WTC11 (cell line): ENCODE measurements at places on chromosomes 2 and 18.

- no peak for DNase-seq
Observed at GRCh38 chr2:176166272-176166671, 9.2 kb downstream of the HOXD3 start.

GRCh38 chr2:201600906-201601305, 42.4 kb downstream of the TMEM237 start:
- no peak for DNase-seq

DNA sequence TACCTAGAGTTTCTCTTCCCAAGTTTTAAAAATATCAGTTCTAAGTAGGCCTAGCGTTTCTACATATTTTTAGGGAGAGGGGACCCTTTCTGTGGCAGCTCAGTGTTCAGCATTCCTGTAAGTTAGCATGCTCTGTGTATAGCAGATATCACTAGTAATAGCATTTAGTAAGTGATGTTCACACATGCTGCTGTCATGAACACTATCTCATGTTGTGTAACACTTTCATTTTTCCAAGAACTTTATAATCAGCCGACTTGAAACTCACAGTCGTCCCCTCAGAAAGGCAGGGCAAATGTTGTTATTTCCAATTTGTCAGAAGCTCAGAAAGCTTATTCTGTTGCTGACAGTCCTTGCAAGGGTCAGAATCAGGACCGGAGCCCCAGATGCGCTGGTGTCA, 267.7 kb downstream of the ALPK2 start:
- DNase-seq = no peak

DNA sequence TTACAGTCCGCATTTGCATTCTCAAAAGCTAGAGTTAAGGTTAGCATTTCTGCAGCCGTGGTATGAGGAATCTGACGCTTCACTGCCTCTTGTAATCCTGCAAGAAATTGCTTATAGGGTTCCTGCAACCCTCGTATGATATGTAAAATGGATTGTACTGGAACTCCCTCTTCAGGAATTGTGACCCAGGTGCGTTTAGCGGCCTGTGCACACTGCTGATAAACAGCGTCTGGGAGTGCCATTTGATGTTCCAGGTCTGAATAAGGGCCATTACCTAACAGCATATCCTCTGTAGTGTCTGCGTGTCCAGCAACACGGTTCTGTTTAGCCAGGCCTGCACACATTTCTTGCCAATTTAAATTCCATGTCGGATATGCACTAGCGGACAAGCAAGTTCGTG, 42.5 kb downstream of the CXCR4 start:
- no peak for DNase-seq

GRCh38 chr2:130842770-130843169, 6.1 kb downstream of the ARHGEF4 start:
- DNase-seq = no peak

- no peak for DNase-seq
Observed at GRCh38 chr2:211928201-211928600, 610.4 kb downstream of the ERBB4 start.

- DNase-seq = no peak
Observed at GRCh38 chr2:19895535-19895934, 6.2 kb downstream of the TTC32 start.

DNA sequence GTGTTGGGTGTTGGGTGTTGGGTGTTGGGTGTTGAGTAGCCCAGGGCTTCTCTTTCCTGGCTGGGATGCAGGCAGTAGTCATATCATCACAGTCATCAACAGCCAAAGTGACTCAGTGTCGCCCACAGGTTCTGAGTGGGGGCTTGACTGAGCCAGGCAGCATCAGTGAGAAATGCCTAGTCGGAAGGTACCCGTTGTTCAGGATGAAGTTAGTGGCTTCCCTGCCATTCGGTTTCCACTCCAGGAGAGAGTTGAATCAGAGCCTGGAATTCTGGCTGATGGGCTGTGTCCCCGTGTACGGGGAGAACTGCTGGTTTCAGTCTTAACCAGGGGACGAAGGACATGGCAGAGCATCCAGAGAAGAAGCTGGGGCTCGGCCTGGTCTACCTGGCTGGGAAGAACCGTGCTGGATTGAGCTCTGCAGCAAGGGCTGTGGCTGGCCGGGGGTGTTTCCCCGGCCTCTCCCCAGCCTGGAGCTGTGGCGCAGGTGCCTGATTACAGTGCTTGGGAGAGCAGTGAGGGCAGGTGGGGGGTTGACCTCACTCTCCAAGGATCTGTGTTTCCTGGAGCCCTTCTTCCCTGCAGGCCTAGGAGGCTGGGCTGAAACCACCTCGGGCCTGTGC, 49.4 kb downstream of the AGAP1 start:
- peak; percentile 22 for DNase-seq

- no peak for DNase-seq
Observed at GRCh38 chr18:74944676-74945075, 264.3 kb downstream of the PTGR3 start.

DNA sequence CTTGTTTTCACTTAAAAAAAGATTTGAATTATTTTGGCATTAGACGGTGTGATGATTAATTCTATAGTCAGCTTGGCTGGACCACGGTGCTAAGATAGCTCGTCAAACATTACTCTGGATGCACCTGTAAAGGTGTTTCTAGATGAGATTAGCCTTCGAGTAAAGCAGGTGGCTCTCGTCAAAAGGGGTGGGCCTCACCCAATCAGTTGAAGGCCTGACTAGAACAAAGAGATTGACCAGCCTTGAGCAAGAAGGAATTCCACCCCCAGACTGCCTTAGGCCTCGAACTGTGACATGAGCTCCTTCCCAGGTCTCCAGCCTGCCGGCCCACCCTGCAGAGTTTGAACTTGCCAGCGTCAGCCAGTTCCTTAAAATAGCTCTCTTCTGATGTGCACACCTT, 73.4 kb downstream of the TWIST2 start:
- no peak for DNase-seq

DNA sequence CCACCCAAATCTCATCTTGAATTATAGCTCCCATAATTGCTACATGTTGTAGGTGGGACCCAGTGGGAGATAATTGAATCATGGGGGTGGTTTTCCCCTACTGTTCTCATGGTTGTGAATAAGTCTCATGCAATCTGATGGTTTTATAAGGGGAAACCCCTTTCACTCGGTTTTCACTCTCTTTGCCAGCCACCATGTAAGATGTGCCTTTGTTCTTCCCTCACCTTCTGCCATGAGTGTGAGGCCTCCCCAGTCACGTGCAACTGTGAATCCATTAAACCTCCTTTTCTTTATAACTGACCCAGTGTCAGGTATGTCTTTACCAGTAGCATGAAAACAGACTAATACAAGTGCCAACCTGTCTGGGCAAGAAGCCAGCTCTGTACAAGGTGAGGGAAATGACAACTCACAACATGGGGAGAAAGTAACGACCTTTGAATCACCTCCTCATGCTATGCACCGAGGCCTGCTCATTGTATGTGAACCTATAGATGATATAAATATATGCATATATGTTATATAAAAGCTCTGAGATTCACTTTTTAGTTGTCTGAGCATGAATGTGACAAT, 162.2 kb downstream of the ALPK2 start:
- DNase-seq = no peak

DNA sequence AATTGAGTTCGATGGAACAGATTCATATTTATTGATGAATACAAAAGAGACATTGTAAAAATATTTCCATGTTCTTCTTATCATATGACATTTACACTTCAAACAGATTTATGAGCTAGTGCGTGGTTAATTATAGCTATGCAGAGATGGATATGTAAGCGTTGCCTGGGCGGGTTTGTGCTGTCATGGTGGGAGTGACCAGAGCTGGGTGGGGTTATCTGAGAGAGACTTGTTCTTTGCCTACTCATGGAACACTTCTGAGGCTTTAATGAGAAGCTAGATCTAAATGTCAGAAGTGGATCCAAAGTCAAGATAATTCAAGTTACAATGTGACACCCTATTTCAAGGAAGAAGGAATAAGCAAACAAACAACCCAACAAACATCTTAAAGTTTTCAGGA, 162.3 kb upstream of the ZEB2 start:
- DNase-seq = no peak

- DNase-seq = no peak
Observed at GRCh38 chr2:148561389-148561788, 83.2 kb upstream of the EPC2 start.

DNA sequence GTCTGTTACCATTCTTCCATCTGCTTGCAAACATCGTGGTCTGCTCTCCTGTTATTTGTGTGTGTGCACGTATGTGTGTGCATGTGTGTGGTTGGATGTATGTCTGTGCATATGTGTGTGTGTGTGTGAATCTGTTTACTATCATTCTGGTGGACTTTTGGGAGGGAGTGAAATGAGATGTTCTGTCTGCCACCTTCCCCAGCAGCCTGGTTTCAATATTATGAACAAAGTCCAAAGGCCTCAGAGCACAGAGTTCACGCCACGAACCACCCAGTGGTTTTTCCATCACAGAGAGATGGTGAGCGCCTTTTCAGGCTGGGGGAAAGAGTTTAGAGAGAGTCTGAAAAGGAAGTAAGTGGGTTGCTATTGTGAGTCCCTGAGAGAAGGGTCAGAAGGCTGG, 67.1 kb upstream of the YWHAQ start:
- no peak for DNase-seq

GRCh38 chr2:217980036-217980435, 22.8 kb downstream of the TNS1 start:
- DNase-seq = no peak

- no peak for DNase-seq
Observed at GRCh38 chr2:166184789-166185188, 57.0 kb upstream of the SCN1A start.

GRCh38 chr2:237660381-237660900, 33.1 kb downstream of the LRRFIP1 start:
- no peak for DNase-seq

- no peak for DNase-seq
Observed at GRCh38 chr2:201980389-201980821, 53.2 kb upstream of the FZD7 start.

DNA sequence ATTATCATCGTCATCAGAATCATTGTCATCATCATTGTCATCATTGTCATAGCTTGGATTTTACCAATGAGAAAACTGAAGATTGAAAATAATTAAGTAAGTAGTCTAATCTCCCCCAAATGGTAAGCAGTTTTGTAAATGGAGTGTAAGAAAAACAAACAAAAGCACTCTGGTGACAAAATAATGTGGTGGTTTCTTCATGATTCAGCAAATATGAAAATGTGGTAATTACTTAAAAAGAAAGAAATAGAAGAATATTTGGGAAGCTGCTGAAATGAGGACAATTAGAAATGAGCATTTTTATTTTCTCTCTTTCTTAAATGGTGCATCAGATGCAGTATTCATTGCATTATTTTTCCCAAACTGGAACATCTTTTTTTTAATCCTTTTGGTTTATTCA, 514.4 kb downstream of the DCDC2C start:
- no peak for DNase-seq

DNA sequence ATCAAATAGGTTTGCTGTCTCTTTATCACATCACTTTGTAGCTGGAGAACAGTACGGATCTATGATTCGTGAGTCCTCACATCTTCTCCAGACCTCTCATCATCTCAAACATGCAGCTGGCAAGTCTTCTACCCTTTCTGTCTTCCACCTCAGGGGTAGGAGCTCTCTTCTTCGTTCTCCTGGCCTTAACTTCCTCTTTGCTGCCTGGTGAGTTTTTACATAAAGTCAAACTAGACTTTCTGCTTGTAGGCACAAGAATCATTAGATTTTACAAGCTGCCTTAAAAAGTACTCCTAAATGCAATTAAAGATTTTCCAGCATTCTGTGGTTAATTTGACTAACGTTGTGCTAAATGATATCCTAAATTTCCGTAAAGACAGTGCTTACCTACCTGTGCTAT, 43.7 kb upstream of the TANK start:
- DNase-seq = no peak

DNA sequence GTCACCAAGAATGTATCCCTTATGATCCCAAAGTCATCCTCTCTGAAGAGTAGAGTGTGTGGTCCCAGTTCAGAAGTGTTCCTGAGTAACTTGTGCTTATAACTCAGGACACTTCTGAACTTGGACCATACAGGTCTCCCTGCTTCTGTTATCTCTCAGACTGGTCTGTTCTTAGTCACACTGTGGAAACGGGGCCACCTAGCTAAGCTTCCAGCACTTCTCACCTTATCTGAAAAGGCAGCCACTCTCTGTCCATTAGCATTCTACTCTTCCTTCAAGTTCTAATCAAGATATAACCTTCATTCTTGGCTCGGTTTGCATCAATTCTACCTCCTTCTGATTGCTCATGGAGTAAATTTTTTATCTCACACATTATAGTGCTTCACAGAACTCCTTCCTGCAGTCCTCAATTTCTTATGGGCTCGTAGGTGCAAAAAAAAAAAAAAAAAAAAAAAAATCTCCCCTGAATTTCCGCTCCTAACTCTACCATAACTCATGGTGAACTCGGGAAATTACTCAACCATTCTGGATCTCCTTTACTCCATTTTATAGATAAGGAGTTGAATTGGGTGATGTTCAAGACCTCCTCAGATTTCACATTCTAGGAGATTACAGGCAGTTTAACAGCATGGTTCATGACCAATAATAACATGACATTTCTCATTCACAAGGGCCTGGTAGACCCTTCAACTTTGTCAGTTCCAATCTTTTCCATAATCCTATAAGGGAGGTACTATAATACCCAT, 108.4 kb downstream of the TACR1 start:
- DNase-seq = no peak

- DNase-seq = no peak
Observed at GRCh38 chr18:58591286-58591685, 37.6 kb downstream of the ALPK2 start.

GRCh38 chr18:34942276-34942675, 98.9 kb upstream of the MAPRE2 start:
- no peak for DNase-seq

GRCh38 chr2:172628085-172628484, 72.2 kb downstream of the PDK1 start:
- no peak for DNase-seq

DNA sequence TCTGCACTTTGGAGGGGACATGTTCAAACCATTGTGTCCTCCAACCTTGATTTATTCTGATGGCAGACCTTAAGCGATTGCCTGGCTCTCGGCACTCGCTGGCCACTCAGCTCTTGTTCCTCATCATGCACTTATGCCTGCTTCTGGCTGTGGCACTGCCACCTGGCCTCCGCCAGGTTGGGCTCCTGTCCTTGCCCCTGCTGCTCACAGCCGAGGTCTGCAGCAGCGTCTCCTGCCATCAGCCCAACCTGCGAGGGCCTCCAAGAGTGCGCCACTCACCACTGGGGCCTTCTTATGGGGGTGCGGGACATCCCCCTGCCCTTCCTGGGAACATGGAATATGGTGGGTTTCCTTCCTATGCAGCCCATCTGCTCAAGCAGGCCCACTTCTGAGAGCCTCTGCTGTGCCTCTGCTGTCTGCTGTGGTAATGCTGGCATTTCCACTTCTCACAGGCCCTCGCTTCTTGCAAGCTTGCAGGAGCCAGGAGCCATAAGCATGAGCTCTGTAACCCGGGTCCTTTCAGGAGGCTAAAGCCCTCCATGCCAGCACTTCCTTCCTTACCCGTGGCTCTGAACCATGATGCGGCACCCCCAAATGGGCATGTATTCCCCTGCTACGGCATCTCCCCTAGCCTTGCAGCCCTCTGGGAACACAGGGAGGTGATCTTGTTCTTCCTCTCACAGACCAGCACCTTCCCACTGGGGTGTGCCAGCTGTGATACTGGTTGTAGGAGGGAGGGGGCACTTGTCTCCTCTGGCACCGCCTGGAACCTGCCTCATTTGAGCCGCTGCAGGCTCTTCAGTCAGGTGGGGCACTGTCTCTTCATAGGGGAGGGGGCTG, 58.6 kb upstream of the HS6ST1 start:
- DNase-seq = peak; percentile 7

- peak; percentile 65 for DNase-seq
Observed at GRCh38 chr2:239824046-239824694, 201.0 kb downstream of the NDUFA10 start.

- no peak for DNase-seq
Observed at GRCh38 chr18:73355121-73355520, 487.3 kb upstream of the NETO1 start.
